ENCODE measurements at places on chromosomes 7 and 10.
A peak's percentile ranks its signal among the peaks of the same experiment; 100 is the strongest.

DNA sequence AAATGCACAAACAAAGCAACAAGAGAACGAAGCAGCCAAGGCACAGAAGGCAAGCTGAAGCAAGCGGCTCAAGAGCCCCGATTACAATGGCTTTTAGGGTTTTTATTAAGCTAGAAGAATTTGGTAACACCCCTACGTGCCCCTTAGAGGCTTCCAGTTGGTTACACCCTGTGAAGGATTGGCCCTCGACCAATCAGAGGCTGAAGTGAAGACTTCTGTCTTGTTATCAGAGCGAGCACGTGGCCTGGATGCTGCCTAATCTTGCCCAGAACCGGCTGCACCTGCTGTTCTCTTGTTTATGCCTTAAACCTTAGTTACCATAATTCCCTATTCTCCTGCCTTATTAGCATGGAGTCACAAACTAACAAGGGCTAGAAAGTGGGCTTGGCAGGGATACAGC, 21.4 kb downstream of the KCNK18 start:
- DNase-seq, result no peak

DNA sequence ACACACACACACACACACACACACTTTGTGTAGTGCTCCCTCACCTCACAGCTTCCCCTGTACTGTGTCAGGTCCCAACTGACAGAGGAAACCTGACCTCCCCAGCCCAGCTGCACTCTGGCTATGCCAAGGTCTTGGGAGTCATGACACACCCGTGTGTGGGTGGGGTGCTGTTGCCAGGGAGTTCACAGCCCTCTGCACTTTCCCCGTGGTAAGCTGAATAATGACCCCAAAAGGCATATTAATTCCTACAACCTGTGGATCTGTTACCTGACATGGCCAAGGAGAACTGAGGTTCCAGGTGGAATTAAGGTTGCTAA, 8.9 kb upstream of the NANOS1 start:
- peak; percentile 22 for DNase-seq

DNA sequence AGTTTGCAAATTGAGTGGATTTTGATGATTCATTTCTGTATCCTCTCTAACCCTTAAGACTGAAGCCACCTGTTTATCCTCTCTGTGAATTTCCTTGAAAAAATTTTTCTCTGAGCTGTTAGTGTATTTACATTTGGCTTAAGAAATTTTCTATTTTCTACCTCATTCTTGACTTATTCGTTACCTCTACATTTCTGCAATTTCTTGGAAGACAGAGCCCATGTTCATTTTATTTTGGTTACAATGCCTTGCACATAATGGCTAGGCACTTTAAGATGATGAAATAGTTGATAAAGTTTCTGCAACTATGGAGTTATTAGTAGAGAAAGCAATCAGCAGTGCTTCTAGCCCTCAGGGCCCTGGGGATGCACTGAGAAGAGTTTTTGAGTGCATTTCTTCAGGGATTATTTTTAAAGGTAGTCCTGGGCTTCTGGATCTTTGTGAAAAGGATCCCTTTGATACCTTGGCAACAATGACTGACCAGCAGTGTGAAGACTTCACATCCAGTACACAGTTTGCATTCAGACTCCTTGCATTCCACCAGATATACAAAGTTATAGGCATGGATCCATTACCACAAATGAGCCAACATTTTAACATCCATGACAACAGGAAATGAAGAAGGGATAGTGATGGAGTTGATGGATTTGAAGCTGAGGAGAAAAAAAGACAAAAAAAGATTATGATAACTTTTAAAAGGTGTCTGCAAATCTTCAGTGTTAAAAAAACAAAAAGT, 68.2 kb downstream of the CH25H start:
- no peak for DNase-seq

- no peak for DNase-seq
Measured at GRCh38 chr10:69483963-69484362, 32.7 kb downstream of the TSPAN15 start.

GRCh38 chr10:100303724-100304319, 17.3 kb upstream of the BLOC1S2 start:
- DNase-seq, result no peak

DNA sequence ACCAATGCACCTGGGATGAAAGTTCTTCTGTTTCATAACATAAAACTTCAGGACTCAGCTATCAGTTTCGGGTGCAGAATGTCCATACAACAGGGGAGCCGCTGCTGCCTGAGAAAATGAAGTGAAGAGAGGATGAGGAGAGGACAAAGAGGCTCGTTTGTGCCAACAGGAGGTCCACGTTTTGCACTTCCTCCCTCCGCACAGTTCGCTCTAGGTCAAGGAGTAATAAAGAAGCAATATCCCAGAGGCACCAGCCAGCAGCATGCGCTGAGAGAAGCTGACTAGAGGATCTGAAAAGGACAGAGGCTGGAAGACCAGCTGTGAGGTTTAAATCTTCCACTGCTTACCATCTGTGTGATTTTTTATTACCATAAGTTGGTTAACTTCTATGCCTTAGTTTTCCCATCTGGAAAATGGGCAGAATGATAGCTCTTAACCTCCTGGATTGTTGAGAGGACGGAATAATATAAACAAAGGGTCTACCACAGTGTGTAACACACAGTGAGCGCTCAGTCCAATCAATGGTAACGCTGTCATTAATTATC, 709 bp downstream of the GPAM start:
- no peak for DNase-seq

- no peak for DNase-seq
Measured at GRCh38 chr7:139453673-139454321, 29.7 kb downstream of the KLRG2 start.

DNA sequence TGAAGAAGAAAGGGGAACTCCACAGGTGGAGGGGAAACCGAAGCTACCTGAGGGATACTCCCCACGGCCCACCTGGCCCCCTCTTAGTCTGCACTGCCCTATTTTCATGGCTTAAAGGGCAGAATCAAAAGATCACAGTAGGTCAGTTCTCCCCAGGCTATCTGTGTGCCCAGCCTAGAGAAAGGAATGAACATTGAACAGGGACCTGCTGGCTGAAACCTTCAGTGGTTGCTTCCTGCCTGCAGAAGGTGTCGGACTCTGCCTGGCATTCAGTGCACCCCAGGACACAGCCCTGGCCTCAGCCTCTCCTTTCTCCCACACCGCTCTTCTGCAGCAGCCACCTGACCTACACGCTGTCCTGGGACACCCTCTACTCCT, 74.5 kb downstream of the PRKAG2 start:
- no peak for DNase-seq

DNA sequence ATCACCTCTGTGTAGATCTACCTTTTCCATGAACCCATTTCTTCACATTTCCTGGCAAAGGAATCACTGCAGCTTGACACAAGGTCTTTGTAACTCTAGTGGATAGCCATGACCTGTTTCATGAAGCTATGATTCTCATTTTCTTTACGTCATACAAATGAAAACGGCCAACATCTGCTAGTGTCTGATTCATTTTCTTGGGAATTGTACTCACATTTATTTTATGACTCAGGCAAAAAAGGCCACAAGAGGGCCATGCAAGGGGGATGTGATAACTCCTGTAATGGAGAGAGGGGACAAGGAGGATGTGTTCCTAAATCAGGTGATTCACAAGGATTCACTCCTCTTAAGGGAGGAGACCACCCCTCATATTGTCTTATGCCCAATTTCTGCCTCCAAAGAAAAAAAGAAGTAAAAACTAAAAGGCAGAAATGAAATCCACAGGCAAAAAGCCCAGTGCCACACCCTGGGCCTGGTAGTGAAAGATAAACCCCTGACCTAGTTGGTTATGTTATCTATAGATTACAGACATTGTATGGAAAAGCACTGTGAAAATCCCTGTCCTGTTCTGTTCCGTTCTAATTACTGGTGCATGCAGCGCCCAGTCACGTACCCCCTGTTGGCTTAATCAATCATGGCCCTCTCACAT, 249.9 kb downstream of the IPMK start:
- no peak for DNase-seq

GRCh38 chr7:105149827-105150226, 135.8 kb downstream of the KMT2E start:
- DNase-seq, result no peak

GRCh38 chr7:143280160-143280559, 4.6 kb upstream of the TMEM139 start:
- DNase-seq, result no peak

DNA sequence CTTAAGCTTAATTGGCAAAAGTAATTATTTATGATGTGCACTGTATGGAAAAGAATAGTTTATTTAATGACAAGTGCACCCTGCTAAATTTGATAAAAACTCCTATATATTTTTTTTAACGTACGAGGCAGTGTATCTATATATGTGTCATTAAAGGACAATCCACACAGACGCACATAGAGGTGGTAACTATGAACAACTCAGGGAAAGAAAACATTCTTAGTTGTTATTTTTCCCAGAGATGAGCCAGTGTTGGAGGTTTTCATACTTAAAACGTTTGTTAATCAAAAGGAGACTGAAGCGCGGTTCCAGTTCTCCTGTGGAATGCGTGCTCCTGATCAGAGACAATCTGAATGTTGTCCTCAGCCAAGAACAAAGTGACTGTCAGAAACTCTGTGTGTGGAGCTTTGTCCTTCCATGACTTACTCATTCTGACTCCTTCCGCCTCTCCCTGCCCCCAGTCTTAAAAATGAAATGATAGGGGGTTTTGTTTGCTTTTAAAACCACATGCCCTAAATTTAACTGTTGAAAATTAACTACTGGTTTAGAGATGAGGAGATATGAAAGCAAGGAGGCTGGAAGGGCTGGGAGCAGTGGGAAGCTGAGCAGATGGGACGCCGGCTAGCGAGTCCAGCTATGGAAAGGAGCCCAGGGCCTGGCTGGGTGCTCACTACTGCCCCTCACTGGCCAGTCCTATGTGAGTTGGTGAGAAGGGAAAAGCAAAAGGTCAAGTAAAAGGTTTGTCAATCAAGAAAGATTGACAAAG, 99.6 kb downstream of the SVIL start:
- DNase-seq, result no peak

DNA sequence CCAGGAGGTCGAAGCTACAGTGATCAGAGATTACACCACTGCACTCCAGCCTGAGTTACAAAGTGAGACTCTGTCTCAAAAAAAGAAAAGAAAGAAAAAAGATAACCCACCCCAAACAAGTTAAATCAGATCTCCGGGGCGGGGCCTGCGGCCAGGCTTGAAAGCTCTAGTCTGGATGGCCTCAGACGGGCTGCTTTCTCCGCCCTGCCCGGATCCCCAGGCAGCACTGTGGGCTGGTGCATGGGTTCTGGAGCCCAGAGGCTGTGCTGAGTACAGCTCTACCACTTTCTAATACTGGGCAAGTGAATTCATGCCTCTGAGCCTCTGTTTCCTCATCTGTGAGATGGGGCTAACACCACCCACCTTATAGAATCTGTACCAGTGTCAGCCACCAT, 83.7 kb downstream of the ZMIZ1 start:
- DNase-seq, result no peak

- no peak for DNase-seq
Measured at GRCh38 chr10:121187391-121187790, 336.2 kb downstream of the WDR11 start.

DNA sequence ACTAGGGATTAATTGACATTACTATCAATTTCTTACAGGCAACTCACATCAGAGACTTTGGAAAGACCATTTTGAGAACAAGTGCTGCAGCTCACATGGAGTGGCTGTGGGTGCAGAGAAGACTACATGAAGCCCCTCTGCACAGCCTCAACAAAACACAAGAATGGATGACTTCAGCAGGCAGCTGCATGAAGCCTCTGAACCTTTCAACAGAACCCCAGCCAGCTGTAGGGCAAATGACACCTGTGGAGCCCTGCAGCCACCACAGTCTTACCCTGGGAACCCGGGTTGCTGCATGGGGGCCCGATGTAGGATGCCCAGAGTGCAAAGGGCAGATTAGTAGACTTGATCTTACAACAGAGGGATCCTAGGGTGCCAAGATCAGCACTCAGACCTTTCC, 62.0 kb upstream of the CAMK2B start:
- DNase-seq, result no peak

DNA sequence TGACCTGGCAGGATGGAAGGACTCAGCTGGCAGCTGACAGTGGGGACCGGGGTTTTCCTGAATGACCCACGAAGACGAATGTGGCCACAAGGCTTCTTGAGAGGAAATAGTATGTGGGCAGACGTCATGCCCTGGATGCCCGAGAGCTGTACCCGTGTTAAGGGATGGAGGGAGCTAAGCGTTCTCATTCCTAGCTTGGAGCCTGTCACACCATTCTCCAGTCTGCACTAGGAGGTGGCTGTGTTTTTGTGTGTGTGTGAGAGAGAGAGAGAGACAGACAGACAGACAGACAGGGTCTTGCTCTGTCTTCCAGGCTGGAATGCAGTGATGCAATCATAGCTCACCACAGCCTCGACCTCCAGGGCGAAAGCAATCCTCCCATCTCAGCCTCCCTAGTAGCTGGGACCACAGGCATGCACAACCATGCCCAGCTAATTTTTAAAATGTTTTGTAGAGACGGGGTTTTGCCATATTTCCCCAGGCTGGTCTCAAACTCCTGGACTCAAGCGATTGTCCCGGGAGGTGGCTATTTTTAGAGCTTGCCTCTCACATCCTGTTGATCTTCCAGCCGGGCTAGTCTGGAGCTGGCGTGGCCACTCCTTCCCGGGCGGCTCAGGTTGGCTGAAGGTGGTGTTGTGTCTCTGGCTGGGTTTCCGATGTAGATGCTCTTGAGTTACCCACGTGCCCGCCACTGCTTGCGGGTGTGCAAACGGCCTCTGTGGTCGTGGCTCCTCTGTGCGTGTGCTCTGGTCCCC, 2.1 kb downstream of the AMZ1 start:
- DNase-seq, result no peak

DNA sequence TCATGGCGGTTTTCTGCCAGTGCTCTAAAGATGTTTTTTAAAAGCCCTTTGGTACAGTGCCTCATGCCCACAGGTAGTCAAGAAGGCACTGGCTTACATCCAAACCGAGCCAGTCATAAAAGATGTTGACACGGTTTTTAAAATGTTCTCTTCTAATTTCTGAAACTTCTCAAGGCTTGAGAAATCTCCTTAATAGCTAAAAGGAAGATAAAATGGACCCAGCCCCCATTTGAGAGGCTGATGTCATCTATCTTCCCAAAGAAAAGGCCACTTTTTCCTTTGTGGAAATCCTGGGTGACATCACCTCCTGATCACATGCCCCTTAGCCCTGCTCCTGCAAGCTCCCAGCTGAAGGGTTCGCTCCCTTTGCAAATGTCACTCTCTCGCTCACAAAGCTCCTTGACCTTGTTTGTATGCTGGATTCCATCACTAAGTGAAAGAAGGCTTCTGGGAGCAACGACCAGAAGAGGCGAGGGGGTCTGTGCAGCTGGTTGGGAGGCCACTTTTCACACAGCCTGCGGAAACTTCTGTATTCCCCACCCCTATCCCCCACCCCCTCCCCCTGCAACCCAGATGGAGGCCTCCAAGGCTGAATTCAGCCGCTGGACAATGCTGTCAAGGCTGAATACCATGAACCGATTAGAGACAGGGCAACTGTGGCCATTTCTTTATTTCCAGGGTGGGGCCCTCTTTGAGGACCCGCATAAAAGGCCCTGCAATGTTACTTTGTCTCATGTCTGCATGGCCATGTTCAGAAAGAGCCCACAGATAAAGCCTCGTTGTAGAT, 122.8 kb downstream of the CUBN start:
- no peak for DNase-seq

- DNase-seq, result no peak
Measured at GRCh38 chr7:45066409-45066808, 22.4 kb downstream of the NACAD start.
